ENCODE measurements at places on chromosomes 6 and 20.

GRCh38 chr20:48841196-48841874, 13.5 kb upstream of the PREX1 start:
- no peak for DNase-seq

DNA sequence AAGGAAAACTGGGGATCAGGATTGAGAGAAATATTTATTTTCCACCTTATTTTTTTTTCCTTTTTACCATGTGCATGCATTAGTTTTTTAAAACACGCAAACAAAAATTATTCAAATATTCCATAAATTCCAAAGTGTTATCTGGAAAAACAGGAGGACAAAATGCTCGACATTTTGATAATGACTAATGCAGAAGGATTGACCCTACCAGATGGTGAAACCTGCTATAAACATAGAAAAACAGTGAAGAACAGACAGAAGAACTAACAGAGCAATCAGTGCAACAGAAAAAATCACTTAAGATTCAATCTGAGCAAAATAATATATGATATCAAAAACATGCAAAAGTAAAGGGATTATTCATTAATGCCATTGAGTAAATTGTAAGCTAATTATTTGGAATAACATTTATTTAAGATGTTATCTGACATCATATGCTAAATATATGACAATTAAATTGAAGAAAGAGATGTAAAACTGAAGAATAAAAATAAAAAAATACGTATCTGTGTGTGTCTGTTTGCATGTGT, 218.4 kb downstream of the LMBRD1 start:
- DNase-seq: no peak

GRCh38 chr20:59364611-59365010, 64.2 kb downstream of the EDN3 start:
- no peak for DNase-seq

DNA sequence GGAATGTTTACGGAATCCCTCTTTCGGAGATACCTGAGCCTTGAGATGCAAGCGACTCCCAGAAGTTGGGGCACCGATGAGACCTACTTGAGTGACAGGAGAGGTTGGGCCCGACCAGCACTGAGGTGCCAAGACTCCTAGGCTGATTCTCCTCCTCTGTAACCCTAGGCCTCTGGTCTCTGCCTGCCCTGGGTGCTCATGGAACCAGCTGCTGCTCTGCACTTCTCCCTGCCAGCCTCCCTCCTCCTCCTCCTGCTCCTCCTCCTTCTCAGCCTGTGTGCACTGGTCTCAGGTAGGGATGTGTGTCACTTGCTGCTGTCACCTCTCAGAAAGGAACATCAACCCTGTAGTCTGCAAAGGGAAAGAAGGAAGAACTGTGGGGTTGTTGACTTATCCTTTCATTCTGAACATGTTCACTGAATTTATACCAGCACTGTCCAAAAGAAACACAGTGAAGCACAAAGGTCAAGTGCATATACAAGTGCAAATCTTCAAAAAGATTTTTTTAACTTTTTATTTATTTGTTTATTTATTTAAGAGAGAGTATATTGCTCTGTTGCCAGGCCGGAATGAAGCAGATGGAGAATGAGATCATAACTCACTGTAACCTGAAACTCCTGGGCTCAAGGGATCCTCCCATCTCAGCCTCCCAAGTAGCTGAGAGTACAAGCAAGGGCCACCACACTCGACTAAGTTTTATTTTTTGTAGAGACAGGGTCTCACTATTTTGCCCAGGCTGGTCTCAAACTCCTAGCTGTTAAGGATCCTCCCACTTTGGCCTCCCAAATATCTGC, 913 bp downstream of the BTN2A2 start:
- no peak for DNase-seq

GRCh38 chr6:14499841-14500240, 382.3 kb downstream of the CD83 start:
- no peak for DNase-seq
